Left forelimb (tissue), 1 donor: ENCODE measurements at places on chromosomes 7 and 10.

- DNase-seq: no peak
These were observed 64.8 kb downstream of the LANCL2 start for GRCh38 chr7:55429835-55430499.

DNA sequence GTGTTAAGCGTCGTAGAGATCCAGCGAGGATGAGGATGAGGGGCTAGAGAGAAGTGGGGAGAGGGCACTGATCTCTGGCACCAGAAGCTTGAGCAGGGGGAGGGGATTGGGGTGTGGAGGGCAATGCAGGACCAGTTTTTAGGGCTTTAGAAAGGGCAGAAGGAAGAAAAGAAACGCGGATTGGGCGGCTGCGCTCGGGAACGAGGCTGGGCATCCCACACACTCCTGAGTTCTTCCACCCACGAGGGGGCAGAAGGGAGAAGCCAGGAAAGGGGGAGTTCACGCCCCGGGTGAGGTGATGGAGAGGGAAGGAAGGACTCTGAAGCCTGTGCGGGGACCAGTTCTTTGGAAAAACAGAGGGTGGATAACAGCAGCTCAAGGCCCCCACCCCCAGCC, 6.1 kb upstream of the VGF start:
- no peak for DNase-seq

GRCh38 chr10:5034588-5034987, 30.9 kb upstream of the AKR1C2 start:
- DNase-seq: no peak

DNA sequence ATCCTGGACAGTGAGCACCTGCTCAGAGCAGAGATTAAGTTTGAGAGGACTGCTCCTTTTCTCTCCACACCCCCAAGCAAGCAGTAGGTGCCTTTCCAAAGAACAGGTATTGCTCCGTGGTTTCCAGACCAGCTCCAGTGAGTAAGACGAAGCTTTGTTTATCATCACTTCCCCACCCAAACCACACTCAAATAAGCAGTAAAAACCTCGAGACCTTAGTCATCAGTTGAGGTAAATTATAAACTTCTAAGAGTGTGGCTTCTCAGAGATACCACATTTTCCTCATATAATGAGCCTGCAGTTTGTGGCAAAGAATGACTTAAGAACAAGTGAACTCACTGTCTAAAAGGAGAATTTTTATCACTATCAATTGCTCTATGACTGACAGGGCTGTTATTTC, 50.0 kb upstream of the GRB10 start:
- no peak for DNase-seq

- no peak for DNase-seq
These were observed 276.3 kb downstream of the LHFPL3 start for GRCh38 chr7:104604706-104605105.

DNA sequence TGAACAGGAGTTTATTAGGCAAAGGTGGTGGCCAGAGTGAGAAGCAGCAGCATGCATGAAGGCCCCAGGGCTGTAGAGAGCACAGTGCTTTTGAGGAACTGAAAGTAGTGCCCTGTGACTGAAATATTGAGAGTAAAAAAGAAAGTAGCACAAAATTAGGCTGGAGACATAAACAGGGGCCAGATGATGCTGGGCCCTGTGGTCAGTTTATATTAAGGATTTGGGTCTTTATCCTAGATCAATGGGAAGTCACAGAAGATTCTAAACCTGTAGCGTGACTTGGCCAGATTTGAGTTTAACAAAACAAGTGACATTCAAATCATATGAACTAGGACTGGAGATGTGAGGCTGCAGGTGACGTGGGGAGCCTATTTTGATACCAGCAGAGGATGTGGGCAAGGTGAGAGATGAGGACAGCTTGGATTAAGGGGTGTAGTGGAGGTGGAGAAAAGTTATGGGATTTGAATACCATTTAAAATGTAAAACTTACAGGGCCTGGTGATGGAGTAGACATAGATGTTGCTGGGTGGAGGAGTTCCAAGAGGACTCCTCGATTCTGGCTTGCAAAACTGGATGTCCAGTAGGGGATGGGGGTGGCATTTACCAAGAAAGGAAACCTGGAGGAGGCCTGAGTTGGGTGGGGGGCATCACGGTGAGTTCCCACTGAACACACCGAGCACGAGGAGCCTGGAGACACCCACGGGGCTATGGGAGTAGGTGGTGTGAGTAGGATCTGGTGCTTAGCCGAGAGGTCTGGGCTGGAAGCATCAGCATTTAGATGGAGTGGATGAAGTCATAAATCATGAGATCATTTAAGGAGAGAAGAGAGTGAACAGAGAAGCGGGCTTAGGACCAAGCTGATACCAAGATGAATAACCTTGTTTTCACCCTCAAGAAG, 52.8 kb downstream of the HHEX start:
- no peak for DNase-seq

DNA sequence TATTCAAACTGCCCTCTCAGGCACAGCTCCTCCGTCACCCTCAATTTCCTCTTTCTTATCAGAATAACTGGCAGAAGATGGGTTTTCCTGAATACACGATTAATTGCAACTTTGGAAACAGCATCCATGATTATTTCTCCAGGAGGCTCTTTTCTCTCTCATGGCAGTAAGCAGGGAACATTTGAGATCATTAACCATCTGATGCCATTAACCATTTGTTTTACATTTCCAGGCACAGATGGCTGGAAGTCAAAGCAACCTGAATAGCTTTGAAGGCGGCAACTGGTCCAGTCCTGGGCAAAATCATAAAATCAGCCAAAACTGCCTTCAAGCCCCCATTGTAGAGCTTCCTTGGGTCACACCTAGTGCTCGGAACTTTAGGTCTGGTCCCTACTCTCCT, 289.5 kb upstream of the AOAH start:
- no peak for DNase-seq

GRCh38 chr10:13788711-13789447, 202.1 kb downstream of the PRPF18 start:
- DNase-seq: no peak

DNA sequence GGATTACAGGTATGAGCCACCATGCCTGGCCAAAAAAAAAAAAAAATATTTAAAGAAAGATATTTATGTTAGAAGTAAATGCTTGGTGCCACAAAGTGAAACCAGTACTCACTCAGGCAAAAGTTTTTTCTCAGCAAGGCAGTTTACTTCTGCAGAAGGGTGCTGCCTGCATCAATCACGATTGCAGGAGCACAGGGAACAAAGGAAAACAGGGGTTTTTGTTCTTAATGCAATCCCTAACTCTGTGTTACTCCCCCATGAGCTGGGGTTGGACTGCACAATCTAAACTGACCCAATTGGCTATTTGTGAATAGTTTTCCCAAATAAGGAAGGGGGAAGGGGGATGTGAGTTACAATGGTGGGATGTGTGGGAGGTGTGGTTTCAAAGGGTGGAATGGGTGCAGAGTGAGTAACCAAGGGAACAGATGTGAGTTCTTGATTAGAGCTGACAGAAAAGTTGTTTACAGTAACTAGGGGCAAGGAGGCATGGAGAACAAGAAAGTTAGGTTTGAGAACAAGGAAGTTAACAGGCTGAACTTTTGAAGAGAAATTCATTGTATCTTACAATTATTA, 255.4 kb downstream of the TYW1 start:
- DNase-seq: no peak

DNA sequence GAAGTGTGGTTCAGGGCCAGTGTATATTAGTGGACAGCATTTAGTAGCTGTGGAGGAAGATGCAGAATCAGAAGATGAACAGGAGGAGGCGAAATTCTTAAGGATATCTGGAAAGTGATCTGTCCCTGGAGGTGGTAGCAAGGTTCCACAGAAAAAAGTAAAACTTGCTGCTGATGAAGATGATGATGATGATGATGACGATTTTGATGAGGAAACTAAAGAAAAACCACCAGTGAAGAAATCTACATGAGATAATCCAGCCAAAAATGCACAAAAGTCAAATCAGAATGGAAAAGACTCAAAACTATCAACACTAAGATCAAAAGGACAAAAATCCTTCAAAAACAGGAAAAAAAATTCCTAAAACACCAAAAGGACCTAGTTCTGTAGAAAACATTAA, 26.3 kb downstream of the TM9SF3 start:
- DNase-seq: no peak

- DNase-seq: no peak
These were observed 74.7 kb upstream of the PRR15 start for GRCh38 chr7:29488977-29489376.

DNA sequence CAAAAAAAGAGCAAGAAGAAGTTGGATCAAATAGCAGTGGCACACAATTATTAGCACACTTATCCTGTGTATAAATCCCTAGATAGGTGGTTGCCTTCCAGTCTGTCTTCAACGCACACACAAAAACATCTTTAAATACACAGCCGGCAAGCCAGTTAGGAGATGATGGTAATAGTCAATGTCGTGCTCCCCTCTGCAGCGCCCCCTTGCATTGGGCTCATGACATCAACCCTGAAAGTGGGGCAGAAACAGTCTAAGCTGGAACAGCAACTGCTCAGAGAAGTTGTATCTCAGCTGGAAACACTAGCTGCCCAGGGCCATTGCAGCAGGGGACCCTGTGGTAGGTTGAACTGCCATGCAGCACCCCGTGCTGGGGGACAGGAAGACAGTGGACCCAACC, 179.5 kb upstream of the YAE1 start:
- DNase-seq: no peak

DNA sequence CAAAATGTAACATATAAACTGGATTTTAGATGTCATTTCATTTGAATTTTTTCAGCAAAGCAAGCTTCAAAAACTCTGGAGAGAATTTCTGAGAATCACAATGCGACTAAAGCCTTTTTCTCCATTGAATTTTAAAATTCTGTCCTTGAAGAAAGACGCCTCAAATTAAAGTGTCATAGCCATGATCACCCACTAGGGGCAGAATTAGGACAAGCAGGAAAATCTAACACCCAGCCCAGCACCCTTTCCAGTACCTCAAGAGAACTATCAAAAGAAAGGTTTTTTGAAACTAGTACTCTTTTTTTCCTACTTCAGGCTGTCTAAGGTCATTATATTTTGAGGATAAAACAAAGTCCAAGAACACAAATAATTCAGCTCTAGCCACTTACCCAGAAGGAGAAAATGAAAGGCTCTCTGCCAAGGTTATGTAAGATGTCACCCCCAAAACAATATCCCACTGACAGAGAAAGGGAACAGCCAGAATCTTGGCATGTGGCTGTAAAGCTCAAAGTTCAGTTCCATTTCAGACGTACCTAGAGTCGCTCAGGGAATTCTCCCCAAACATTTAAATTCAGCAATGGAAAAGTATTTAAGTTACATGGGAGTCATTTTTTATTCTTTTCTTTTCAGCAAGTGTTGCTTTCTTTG, 299.4 kb downstream of the SNX13 start:
- DNase-seq: no peak
